Stimulated activated CD8-positive, alpha-beta memory T cell treated with anti-CD3 and anti-CD28 coated beads, Interleukin-4, amount 100 ng/mL, for 24 hours (primary cell): ENCODE measurements at places on chromosomes 16 and 17.
A peak's percentile ranks its signal among the peaks of the same experiment; 100 is the strongest.

DNA sequence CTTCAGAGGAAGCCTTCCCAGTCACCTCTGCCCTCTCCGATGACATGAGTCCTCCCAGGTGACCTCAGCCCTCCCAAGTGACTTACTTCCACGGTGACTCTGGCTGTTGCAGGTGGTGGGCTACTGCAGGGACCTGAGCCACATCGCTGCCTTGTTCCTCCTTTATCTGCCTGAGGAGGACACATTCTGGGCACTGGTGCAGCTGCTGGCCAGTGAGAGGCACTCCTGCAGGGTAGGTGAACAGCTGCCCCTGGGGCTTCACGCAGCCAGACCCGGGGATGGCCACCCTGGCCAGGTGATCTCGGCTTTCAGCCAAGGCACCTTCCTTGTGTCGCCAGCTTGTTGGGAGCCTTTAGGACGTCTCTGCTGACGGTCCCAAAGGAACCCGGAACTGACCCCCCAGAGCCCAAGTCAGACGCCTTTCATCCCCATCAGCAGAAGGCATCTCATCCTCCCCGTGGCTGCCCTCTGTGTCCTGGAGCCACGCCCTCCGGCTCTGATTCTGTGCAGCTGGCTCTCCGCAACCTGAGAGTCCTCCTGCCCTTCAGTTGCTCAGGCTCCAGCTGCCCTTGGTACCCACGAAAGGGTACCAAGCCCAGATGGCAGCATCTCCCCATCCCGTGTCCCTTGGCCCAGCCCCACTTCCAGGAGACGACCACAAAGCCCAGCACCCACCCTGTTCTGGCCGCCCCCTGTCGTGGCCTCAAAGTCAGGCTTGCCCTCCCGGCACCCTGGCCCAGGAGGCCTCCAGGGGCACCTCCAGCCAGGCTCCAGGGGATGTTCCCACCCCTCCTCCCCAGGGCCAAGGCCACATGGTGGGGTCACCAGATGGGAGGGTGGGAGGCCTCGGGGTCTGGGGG is 81.7 kb downstream of the GOSR1 start:
- DNase-seq = no peak

DNA sequence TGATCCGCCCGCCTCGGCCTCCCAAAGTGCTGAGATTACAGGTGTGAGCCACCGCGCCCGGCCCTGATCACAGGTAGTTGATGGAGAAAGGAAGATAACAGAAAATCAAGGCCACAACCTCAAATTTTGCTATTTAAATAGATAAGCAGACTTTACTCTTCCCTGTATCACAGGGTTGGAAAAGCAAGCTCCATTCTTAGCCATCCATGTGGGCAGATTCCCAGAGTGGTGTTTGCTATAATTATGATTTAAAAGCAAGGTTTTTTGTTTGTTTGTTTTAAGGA is 44.4 kb downstream of the TUBD1 start:
- DNase-seq = no peak

GRCh38 chr16:50909831-50910735 is 168.2 kb downstream of the CYLD start:
- DNase-seq = no peak

DNA sequence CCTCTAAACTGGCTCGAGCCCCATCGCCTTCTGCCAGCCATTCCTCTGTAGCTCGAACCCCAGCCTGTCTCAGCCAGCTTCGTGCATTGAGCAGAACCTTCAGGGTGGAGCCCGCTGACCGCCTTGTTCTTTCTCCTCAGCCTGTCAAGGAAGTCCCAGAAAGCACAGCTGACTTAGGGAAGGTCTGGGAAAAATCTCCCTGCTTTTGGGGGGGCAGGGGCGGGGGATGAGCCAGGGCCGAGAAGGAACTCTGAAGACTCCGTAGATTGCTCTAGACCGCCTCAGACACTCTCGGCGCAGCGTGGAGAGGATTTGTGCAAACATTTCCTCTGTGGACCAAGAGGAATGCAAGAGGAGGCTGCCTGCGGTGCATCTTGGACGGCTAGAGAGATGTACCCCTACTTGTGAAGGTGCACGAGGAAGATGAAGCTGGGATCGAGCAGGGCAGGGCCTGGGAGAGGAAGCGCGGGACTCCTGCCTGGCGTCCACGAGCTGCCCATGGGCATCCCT is at the start of gene GLP2R:
Gene GLP2R, plus strand, starts transcription at position 284 of the 510 bp plus-strand sequence. Its CDS starts 140 bp downstream, at position 424.
- DNase-seq = no peak

GRCh38 chr16:72908362-72909167 is 139.4 kb downstream of the ZFHX3 start:
- no peak for DNase-seq

GRCh38 chr17:66637491-66637890 is 197.4 kb upstream of the CACNG5 start:
- no peak for DNase-seq

DNA sequence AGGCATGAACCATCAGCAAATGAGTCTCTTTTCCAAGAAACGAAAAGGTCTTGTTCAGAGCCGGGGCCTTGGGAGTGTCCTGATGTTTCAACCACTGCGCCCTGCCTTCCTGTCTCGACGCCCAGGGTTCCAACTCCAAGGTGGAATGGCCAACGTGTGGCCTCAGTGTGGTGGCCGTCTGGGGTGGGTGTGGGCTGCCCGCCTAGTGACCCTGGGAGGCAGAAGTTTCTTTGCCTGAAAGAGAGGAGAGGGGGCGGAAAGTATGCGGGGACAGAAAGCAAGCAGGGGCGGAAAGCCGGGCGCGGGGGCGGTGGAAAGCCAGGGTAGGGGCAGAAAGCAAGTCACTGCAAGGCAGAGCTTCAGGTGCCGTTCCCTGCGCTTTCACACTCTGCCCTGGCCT is 4.1 kb downstream of the MSRB1 start:
- DNase-seq = no peak

- no peak for DNase-seq
Measured at GRCh38 chr17:12521416-12521815, 144.3 kb upstream of the MYOCD start.

GRCh38 chr16:12097523-12098428 is 121.2 kb downstream of the SNX29 start:
- DNase-seq = no peak

- DNase-seq = no peak
Measured at GRCh38 chr16:68259007-68259825, 5.1 kb upstream of the SLC7A6 start.

- no peak for DNase-seq
Measured at GRCh38 chr16:67884684-67885083, at the start of gene NRN1L. TSS of gene NRN1L (plus strand) at chr16:67884885. CDS start at chr16:67884904, 19 bp downstream.

- no peak for DNase-seq
Measured at GRCh38 chr17:57744195-57745170, 616 bp downstream of the CCDC182 start.

DNA sequence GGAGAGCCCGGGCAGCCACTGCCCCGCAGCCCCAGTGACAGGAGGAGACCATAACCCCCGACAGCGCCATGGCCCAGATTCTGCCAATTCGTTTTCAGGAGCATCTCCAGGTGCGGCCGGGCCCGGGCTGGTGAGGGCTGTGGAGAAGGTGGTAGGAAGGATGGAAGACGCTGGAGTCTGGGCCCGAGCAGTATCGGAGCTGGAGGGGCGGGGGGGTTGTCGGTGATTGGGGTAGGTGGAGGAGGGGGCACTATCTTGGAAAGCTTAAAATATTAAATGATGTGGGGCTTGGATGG is 317 bp downstream of the CLTC start:
- DNase-seq = no peak

DNA sequence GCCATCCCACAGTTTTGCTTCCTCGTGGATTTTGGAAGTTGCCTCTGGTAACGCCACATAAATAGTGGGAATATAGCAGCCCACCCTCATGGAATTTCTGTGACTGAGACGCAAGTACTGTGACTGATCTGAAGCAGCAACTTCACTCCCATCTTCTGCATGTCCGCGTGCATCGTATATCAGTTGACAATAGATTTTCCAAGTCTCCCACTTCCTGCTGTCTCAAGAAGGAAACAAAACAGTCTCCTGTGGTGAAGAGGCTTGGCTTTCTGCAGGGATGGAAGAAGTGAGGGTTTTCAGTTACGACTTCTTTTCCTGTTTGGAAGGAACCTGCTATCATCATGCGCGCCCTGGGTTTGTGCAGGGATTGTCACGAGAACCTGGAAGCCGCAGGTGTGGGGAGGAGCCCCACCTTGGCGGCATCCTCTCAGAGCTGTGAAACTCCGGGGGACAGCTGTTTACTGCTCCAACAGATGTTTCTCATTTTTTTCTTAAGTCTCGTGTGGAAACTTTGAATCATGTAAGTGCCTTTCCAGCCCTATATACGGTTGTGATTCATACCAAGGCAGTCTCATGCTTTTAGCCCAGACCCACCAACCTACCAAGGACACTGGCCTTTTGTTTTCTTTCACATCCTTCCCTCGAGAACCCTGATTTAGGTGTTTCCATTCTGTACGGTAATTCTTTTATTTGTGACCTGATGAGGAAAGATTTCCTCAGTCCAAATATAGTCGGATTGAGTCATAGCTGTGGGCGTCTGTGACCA is 57.5 kb downstream of the WIPI1 start:
- no peak for DNase-seq

- peak; percentile 45 for DNase-seq
Measured at GRCh38 chr17:32876417-32877163, at the start of gene MYO1D. TSS of gene MYO1D (minus strand) at chr17:32877124. CDS start at chr17:32876872, 252 bp downstream.

- DNase-seq = no peak
Measured at GRCh38 chr17:7557775-7558543, 591 bp upstream of the TNFSF13 start.

GRCh38 chr17:44438636-44439035 is 49.2 kb upstream of the ITGA2B start:
- no peak for DNase-seq

- DNase-seq = no peak
Measured at GRCh38 chr17:41657936-41658335, 30.7 kb upstream of the EIF1 start.

DNA sequence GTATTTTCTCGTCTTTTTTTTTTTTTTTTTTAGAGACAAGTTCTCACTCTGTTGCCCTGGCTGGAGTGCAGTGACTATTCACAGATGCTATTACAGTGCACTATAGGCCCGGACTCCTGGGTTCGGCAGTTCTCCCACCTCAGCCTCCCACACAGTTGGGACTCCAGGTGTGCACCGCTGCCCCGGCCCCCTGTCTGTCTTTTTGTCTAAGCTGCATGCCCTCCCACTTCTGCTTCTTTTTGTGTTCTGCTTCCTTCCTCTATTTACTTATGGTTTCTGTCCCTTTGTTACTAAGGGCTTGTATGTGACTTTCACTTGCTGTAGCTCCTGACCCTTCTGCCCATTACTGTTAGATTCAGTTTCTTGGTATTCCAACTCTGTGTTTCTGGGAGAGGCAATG is 20.5 kb downstream of the SLC7A6 start:
- no peak for DNase-seq

- no peak for DNase-seq
Measured at GRCh38 chr16:56151621-56152020, 39.7 kb upstream of the GNAO1 start.

DNA sequence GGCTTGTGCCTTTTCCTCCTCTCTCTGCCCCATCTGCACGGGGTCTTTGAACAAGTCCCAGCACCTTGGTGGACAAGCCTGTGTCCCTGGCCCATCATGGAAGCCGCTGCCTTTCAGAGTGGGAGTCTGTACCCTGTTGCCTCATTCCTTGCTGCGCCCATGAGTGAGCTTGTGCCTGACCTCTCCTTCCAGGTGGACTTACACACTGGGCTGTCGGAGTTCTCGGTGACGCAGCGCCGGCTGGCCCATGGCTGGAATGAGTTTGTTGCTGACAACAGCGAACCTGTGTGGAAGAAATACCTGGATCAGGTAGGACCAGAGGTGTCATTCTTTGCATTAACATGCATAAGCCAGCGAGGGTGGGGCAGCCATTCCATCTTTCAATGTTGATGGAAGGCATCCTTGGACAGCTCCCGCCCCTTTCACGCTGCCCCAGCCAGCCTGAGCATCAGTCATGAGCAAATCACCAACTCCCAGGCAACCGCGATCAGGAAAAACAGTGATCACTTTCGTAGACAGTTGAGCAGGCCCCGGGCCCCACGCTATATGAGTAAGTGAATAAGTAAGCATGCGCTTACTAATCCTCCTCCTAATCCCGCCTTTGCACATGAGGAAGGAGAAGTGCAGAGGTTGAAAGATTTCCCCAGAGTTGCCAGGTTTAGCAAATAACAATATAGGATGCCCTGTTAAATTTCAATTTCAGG is 36.8 kb downstream of the ATP2C2 start:
- no peak for DNase-seq

- DNase-seq = no peak
Measured at GRCh38 chr16:852451-853185, 52.1 kb upstream of the GNG13 start.

- no peak for DNase-seq
Measured at GRCh38 chr17:76136276-76137000, 4.6 kb downstream of the FOXJ1 start.

- no peak for DNase-seq
Measured at GRCh38 chr16:73412416-73412815, 364.5 kb upstream of the ZFHX3 start.

- DNase-seq = no peak
Measured at GRCh38 chr17:69743091-69743490, 328.6 kb downstream of the MAP2K6 start.

GRCh38 chr16:80602894-80603293 is 62.1 kb downstream of the DYNLRB2 start:
- DNase-seq = no peak

DNA sequence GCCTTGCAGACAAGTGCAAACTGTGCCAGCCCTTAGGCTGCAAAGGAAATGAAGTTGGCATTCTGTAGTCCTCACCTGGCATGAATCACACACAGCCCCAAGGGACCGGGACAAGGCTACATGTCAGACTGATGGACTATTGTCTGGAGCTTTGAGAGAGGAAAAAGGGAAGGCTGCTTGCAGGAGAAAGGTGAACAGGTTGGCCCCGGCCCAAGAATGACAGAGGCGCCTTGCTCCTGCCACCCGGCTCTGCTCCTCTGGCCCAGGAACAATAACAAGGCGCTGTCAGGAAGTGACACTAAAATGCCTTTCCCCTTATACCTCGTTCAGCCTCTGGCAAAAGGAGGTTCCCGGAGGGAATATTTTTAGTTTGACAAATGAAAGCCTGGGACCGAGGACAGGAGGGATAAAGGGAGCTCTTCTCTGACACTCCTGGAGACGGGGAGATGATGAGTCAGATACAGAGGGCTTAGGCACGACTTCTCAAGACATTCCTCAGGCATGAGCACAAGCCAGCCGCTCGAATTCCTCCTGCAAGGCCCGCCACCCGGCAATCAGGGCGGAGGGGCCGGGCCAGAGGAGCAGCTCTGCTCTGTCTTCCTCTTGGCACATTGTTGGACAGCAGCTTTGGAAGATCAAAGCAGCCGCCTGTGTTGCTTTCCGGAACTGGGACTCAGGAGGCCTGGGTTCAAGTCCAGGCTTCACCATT is 105.8 kb downstream of the NOG start:
- DNase-seq = no peak

- no peak for DNase-seq
Measured at GRCh38 chr16:52705122-52705521, 158.2 kb upstream of the TOX3 start.

DNA sequence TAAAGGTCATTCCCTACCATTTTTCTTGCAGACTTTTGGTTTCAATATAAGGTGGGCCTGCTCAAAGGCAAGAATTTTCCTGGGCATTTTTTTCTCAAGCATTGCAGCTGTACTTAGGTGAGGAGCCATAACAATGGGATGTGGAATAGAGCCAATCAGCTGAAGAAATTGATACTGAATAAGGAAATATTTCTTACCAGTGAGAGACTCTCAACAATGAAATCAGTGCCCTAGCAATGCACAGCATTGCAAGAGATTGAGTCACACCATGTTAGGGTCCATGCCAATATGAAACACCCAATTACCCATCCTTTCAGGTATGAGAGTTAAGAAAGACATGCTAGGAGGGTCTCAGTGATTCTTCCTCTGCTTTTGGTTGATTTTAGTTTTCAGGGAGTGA is 237.6 kb downstream of the SOX9 start:
- DNase-seq = no peak

GRCh38 chr17:76702076-76702475 is 8.7 kb downstream of the MXRA7 start:
- DNase-seq = no peak

GRCh38 chr17:82232322-82232820 is 3.5 kb downstream of the SLC16A3 start:
- DNase-seq = no peak
